ENCODE measurements at places on chromosomes 13 and 19. TPM values are rescaled to one million over a fixed set of nuclear protein-coding genes. Genes with fewer than 3 reads are reported as not detected.

Gene ZNF675
- 14.0 TPM for total RNA-seq

Gene ICAM5
- total RNA-seq = 0.09 TPM

Gene LCP1
- not detected for total RNA-seq

Gene RGL3
- 2.1 TPM for total RNA-seq

Gene LRRC8E
- 0.51 TPM for total RNA-seq

Gene CGB2
- not detected for total RNA-seq

Gene CEACAM1
- total RNA-seq = 24.5 TPM

Gene SHC2
- 11.3 TPM for total RNA-seq

Gene TBXA2R
- total RNA-seq = 1.3 TPM

Gene HSPH1
- total RNA-seq = 103 TPM

Gene NLRP5
- total RNA-seq = not detected

Gene ZNF616
- 8.5 TPM for total RNA-seq

DNA sequence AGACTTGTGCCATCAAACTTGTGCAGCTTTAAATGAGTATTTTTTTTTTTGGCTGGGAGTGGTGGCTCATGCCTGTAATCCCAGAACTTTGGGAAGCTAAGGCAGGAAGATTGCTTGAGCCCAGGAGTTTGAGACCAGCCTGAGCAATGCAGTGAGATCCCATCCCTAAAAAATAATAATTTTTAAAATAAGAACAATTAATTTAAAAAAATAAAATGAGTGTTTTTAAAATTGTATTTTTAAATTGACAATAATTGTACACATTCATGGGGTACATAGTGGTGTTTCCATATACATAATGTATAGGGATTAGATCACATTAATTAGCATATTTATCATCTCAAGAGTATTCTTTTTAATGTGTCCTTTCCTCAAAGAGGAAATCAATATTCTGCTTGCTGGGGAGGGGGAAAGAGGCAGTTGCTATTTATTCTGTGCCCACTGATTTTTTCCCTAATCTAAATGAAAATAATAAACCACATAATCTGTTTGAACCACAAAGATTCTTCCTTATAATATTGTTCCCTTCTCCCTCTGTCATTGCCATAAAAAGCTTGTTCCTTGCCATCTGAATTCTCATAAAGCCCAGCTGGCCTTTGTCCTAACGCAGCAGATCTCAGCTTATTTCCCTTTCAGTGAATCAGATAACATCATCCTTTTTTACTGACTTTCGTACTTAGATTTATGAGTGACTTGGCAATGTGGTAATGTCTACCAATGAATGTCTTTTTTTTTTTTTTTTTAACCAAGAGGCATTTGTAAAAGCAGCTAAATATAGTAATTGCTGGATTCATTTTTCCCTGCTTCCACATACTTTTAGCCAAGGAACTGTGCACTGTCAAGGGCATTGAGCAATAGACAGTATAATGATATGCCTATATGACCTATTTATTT, 81.8 kb upstream of the RUBCNL start:
- no peak for DNase-seq

DNA sequence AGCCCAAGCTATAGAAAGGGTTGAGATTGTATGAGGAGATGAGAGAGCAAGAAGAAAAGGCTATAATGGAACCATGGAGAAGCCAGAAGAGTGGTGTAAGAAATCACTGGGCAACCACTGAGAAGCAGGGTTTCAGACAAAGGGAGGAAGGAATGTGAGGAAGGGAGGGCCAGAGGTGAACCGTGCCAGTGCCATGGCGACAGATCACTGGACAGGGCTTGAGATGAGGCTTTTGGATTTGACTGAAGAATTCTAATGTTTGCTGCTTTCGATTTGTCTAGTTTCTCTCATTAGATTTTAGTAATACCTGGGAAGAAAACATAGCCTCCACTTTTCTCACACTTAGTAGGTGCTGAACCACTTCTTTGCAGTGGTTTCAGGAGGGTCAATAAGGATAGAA, 6.3 kb upstream of the GPR183 start:
- peak; percentile 91 for DNase-seq

- DNase-seq = no peak
These were observed 177.6 kb downstream of the SHISA2 start for GRCh38 chr13:25874064-25874737.

GRCh38 chr13:103097366-103097928, 31.2 kb upstream of the SLC10A2 start:
- no peak for DNase-seq

- peak; percentile 2 for DNase-seq
These were observed 3.5 kb upstream of the ZNF577 start for GRCh38 chr19:51891193-51891747.

DNA sequence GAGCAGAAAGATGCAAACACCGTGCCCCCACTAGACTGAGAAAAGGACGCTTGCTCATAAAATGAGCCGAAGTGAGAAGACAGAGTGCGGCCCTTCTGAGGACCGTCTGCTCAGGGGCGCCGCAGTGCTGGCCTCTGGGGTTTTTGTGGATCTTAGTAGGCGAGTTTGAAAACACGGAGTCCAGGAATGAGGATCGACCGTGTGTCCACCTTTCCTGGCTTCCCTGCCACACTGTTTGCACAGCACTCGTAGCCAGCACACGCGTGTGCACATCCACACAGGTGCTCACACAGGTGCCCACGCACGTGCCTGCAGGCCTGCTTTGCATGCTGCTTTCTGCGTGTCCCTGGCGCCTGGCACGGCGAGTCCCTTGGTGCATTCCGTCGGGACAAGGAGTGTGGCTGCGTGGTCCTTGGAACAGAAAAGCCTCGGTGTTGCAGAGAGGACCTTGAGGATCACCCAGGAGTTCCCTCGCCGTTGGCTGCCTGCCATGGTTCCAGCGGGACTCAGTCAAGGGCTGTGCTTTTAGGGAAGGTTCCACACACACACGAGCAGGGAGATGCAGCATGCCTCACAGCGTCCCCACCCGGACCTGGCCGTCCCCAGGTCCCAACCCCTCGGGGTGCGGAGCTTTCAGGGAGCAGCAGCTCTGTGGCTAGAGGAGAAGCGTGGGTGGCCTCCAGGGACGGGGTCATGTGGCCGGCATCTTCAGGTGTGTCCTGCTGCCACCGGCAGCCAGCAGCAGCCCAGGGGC, 10.1 kb upstream of the ZNF554 start:
- no peak for DNase-seq

GRCh38 chr19:38267761-38268483, 3.5 kb downstream of the SPINT2 start:
- no peak for DNase-seq

DNA sequence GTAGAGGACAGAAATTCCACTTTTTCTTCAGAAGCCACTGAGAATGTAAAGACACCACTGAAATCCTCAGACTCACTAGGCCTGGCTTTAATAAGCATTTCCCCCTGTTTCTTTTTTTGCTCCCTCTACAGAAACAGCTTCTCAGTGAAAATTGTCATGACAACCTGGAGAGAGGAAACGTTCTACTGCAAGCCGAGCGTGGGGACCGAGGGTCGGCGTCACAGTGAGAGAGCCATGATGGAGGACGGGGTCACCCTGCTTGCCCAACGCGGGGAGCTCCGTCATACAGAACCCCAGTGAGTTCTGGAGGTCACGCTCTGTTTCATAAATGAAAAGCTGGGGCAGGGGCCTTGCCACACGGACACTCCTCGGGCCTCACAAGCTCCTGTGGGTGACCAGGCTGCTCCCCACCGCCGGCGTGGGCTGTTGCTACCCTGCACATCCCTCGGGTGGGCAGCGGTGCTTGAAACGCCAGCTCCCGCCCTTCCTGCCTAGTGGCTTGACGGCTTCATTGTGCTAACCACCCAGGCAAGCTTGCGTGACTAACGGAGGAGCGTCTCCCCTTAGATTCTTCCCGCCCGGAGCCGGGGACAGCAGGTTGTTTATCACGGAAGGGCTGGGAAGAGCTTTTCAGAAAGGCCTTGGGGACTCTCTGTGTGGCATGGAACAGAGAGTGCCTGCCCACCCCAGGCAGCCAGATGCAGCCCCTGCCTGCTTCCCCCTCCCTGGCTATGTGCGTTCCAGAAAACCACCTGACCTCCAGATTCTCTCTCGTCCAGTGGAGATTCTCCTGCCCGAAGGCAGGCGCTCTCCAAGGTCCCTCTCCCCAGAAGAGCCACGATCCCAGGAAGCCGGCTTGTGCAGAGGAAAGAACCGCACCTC, 153.6 kb downstream of the KATNAL1 start:
- no peak for DNase-seq

- DNase-seq = no peak
These were observed 1373.7 kb downstream of the PCDH9 start for GRCh38 chr13:65856431-65856830.

DNA sequence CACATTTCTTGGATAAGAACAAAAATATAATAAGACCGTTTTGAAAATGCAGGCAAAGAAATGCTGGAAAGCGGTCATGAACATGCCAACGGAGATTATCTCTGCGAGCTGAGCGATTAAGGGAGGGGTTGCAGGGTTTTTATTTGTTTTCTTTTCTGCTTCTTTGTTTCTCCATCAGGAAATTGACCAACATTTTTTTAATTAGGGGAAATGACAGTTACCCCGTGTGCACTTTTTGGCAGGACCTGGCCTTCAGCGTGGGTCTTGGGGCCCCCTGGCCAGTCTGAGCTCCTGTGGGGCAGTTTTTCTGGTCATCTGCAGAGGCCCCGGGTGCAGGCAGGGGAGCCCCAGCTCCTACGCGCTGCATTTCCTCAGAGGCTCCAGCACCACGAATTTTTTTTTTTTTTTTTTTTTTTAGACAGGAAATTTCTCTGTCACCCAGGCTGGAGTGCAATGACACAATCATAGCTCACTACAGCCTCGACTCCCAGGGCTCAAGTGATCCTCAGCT, 31.3 kb upstream of the HOMER3 start:
- peak; percentile 58 for DNase-seq

DNA sequence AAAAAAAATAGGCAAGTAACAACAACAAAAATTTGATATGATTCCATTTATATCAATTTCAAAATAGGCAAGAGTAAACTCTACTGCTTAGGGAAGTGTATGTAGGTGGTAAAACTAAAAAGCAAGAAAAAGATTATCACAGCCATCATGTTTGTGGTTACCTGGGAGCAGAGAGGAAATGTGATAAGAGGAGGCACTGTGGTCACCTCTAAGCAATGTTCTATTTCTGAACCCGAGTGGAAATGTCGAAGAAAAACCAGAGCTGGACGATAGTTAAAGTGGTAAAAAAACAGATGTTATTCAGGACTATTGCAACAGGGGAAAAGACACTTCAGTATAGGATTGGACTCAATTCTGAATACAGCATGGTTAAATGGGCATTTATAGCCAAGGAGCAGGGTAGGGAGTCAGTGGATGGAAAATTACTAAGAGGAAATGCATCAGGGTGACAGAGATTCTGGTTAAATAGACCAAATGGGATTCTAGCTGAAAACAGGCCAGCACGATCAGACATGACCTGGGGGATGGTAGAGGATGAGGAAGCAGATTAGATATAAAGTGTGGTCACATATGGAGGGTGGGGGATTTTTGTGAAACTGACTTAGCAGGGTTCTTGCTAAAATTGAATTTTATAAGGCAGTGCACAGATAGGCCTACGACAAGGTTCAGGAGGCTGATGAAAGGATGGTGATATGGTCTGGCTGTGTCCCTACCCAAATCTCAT, 6.0 kb upstream of the TEX30 start:
- DNase-seq = no peak

- DNase-seq = no peak
These were observed 15.6 kb upstream of the ATP8B3 start for GRCh38 chr19:1827566-1828278.

GRCh38 chr19:43501661-43502418, 2.7 kb downstream of the PHLDB3 start:
- DNase-seq = no peak

DNA sequence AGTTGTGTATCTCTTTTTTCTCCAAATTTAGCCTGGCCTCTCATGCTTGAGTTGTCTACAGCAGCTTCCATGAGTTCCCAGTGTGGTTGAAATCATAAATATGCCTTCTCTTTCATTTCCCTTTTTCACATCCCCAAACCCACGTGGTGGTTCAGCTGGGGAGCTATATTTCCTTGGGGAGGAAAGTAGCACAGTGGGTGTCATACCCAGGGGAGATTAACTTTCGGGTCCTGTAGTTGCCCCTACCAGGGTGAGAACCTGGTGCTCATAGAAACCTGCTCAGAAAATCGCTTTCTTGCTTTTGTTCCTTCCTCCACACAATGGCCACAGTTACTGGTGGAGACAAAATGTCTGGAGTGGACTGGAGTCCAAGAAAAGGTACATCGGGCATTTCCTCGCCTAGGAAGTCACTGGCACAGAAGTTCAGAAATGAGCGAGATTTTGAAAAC, 7.0 kb upstream of the LILRA4 start:
- DNase-seq = no peak

DNA sequence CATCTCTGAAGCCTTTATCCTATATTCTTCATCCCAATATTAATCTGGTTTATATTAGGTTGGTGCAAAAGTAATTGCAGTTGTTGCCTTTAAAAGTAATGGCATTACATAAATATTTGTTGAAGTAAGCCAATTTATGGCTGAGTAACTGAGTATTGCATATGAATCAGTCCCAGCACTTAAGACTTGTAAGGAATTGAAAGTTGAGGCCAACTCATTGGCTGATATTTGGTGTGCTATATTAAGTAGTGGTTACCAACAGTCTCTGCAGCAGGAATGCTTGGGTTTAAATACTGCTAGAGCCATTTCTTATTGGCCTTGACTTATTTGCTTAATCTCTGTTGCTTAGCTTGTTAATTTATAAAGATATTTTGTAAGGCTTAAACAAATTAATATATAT, 460.7 kb downstream of the GPC6 start:
- DNase-seq = no peak

DNA sequence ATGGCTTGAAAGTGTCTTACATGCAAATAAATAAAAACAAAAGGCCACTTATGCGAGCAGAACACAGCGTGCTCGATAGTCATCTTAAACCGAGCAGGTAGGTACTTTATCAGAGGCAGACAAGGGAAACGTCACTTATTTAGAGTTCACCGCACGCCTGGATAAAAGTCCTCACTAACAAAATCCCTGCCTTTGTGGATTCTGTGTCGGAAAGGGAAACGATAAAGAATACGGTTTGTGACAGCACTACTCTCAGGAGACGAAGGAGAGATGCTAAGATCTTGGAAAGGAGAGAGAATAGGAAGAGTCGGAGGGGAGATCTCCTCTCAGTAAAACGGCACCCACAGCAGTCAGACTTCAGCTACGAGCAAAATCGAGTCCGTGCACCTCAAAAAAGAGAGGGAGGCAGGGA, 581 bp downstream of the RCBTB1 start:
- DNase-seq = peak; percentile 36

- DNase-seq = no peak
These were observed at the start of gene COX6B2 for GRCh38 chr19:55354698-55355212. Gene COX6B2, minus strand, starts transcription at chr19:55354719. Its CDS starts 198 bp downstream, at chr19:55354521.

DNA sequence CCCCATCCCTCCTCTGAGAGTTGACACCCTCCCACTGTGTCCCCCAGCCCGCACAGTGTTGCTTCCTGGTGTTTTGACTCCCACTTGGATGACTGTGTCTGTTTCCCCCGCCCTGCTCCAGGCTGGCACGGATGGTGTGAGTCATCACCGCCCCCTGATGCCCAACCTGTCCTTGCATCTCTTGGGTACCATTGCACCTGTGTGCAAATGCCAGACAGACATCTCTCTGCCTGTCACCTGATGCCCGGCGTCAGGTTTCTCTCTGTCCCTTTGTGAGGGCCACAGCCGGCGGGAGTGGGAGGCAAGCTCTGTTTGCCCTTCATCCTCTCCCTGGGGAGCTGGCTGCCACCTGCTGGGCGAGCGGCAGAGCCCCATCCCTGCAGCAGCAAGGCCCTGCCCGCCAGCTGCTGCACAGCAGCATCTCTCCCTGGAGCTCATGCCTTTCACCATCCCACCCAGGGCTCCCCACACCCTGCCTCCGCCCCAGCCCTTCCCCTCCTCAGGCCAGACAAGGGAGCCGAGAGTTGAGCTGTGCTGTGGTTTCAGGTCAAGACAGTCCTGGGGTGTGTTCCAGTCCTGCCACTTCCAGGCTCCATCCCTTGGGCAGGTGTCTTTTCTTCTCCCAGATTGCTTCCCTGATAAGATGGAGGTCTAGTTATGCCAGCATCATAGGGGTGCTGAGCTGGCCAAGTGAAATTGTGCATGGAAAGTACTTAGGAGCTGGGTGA, 29.7 kb downstream of the NKPD1 start:
- DNase-seq = peak; percentile 39
